ENCODE measurements at places on chromosomes 3 and 15.
A peak's percentile ranks its signal among the peaks of the same experiment; 100 is the strongest.

GRCh38 chr15:86101818-86102217 is 22.1 kb downstream of the AGBL1 start:
- DNase-seq: no peak

- no peak for DNase-seq
Measured at GRCh38 chr3:116280130-116280740, 165.1 kb downstream of the LSAMP start.

DNA sequence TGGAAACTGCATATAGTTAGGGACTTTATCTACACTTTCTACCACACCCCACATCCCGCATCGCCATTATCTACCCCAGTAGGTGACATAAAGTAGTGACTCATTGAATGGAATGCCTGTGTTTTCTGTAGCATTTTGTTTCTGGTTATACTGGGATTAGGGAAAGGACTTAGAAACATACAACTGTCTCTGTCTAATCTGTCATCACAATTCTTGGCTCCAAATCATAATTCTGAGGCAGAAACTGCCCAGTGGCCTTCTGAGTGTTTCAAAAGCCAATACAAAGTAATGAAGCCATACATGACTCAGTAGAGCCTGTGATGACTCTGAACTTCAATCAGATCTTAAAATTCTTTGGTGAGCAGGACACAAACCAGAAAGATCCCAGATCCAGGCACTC is 115.7 kb upstream of the CHRM5 start:
- DNase-seq: no peak

DNA sequence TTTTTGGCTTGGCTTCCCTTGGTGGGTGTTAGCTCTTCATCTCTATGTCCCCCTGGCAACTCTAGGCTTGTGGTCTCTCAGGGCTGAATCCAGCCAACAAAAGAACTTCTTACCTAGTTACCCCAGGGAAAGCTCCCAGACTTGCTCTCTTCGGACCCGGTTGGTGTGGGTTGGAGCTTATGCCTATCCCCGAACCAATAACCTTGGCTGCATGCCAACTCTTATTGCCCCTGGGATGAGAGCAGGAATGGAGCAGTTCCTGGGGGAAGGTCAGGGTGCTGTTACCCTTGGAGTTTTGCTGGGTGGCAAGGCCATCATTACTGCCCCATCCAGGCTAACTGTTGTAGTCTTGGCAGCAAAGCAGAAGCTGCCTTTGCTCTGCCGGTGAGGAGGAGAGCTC is 147.8 kb downstream of the CACNA1D start:
- DNase-seq: no peak

DNA sequence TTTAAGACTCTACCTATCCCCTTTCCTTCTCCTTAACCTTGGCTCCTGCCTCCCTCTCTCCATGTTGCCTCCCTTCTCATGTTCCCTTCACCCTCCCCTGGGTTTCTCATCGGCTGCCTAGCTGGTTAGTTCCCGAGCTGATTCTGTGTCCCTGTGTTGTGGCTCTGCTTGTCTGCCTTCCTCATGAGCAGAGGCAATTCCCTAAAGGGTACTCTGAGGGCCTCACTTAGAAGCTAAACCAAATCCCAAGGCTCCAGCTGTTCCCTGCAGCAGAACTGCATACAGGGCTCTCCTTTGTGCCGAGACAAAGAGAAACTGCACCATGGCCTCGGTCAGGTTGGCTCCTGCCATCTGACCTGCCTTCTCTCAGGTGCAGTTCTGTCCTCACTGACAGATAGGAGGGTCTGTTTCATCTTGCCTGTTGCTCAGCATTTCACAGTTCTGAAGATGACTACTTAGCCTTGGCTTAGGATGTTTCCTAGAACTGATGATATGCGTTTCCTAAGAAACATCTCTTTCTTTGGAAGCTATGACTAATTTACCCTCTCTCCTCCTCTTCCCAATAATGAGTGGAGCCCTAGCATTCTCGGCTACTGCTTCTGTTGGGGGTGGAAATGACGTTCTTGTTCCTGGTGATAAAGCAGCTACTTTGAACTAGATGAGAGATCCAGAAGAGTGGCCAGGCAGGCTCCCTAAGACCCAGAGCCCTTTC is 27.1 kb downstream of the DUOX1 start:
- no peak for DNase-seq

GRCh38 chr3:106170636-106171035 is 301.8 kb upstream of the CBLB start:
- DNase-seq: no peak

GRCh38 chr15:38225381-38225780 is 27.3 kb upstream of the SPRED1 start:
- DNase-seq: no peak

DNA sequence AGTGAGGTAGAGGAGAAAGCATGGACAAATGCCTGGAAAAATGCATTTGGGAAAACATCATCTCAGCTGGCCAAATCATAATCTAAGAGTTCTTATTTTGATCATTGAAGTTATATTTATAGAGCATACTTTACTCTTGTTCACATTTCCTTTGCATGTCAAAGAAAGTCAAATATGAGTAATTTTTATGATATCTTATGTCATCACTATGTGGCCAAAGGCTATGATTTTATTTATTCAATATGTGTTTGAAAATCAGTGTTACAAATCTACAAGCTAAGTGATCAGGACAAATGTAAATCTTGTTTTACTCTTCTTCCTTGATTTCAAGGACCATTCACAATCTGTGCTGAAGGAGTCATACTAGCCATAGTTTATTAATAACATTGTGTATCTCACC is 237.2 kb upstream of the DPH6 start:
- no peak for DNase-seq

GRCh38 chr3:85185495-85185894 is 226.7 kb downstream of the CADM2 start:
- DNase-seq: no peak

GRCh38 chr15:82870727-82871320 is 61.4 kb downstream of the WHAMM start:
- peak; percentile 48 for DNase-seq

All from inflammatory macrophage treated with lipopolysaccharide for 4 hours (primary cell).